Stimulated activated CD4-positive, alpha-beta T cell treated with anti-CD3 and anti-CD28 coated beads, Interleukin-15, amount 100 ng/mL, for 1 hour (primary cell): ENCODE measurements at places on chromosomes 6 and 20.

DNA sequence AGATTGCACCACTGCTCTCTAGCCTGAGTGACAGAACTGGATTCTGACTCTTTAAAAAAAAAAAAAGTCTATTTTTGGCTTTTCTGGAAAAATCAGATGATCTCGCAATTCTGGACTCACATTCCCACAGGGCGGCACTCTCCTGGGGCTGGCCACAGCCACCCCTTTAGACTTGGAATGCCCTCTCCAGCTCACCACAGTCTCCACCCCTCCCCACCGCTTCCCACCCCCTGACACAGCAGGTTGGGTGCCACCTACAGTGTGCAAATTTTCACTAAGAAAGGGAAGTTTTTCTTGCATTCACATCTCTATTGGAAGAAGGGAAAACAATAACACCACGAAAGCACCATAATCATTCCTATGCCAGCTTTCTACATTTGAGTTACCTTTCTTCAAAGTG is 15.4 kb downstream of the PDRG1 start:
- no peak for DNase-seq

DNA sequence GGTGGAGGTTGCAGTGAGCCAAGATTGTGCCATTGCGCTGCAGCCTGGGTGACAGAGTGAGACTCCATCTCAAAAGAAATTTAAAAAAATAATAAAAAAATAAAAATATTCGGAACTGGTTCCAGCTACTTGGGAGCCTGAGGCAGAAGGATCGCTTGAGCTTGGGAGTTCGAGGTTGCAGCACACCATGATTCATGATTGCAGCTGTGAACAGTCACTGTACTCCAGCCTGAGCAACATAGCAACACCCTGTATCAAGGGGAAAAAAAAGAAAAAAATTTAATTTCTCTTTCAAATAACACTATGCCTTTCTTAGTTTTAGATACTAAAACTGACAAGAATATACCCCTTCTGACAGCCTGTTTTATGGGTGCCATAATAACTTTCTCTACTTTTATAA is 10.5 kb downstream of the KDM1B start:
- DNase-seq = no peak

DNA sequence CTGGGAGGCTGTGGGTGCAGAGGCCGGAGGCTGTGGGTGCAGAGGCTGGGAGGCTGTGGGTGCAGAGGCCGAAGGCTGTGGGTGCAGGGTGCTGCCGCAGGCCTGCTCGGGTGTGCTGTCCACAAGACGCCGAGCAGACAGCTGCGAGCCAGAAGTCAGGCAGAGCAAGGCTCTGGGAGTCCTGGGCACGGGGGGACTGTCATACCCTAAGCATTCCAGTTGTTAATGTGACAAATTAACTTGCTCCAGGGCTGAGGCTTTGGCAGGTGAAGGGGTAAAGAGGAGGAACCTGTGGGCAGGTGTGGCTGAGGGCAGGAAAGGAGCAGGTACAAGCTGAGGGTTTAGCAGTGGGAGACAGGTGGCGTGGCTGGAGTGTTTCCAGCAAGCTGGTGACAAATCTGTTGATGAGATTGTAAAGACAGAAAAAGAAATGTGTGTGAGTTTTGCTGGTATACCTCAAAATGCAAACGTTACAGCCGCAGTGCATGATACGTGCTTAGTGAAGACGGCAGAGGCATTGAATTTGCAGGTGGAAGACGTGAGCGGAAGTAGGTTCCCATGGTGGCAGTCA is 14.2 kb upstream of the ADRM1 start:
- no peak for DNase-seq

- no peak for DNase-seq
Measured at GRCh38 chr20:44031781-44032582, 117.3 kb downstream of the TOX2 start.

GRCh38 chr6:1745814-1746213 is 136.1 kb downstream of the FOXC1 start:
- no peak for DNase-seq

- DNase-seq = no peak
Measured at GRCh38 chr20:51118216-51118615, 95.3 kb upstream of the KCNG1 start.

- DNase-seq = no peak
Measured at GRCh38 chr20:43450841-43451799, 6.6 kb upstream of the SRSF6 start.

DNA sequence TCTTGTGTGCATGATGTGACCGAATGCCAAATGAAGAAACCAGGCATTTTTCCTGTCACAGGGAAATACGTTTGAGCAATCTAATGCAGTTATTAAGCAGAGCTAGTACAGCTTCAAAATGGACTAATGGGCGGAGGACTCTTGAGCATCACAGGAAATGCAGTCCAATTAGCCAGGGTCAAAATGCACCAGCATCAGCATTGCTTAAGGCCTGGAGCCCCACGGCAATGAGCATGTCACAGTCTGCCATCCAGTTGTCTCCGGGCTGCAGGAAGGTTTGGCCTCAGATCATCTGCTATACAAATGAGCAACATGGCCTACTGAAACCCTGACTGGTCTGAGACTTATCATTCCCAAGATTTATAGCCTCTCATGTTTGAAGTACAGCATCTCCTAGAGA is 652.1 kb upstream of the SLC35B3 start:
- no peak for DNase-seq

GRCh38 chr6:40932366-40932765 is 106.7 kb downstream of the UNC5CL start:
- no peak for DNase-seq

DNA sequence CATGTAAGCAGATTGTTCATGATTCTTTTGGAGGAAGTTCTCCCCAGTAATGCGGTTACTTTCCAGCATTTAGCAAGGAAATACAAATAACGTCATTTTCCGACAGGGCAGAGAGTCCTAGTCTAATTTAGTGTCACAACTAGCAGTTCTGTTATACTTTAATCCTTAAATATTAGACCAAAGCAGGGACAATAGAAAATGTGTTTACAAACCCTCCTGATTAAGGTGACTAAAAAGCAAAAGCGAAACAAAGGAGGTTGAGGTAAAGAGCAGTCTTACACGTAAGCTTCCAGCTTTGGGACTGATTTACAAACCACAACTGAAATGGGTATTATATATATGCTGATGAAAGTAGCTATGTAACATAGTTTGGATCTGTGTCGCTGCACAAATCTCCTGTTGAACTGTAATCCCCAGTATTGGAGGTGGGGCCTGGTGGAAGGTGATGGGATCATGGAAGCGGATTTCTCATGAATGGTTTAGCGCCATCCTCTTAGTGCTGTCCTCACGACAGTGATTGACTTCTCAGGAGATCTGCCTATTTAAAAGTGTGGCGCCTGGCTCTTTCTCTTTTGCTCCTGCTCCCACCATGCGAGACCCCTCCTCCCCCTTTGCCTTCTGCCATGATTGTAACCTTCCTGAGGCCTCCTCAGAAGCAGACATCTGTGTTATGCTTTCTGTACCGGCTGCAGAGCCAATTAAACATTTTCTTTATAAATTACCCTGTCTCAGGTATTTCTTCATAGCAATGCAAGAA is 81.9 kb downstream of the PLCB1 start:
- DNase-seq = no peak

- DNase-seq = no peak
Measured at GRCh38 chr6:69116658-69117057, 481.6 kb downstream of the ADGRB3 start.

GRCh38 chr6:13526357-13526726 is 38.9 kb upstream of the GFOD1 start:
- DNase-seq = no peak

- DNase-seq = no peak
Measured at GRCh38 chr20:57759724-57760123, 49.9 kb upstream of the PMEPA1 start.

- DNase-seq = no peak
Measured at GRCh38 chr20:49823152-49823847, 10.7 kb downstream of the SLC9A8 start.

DNA sequence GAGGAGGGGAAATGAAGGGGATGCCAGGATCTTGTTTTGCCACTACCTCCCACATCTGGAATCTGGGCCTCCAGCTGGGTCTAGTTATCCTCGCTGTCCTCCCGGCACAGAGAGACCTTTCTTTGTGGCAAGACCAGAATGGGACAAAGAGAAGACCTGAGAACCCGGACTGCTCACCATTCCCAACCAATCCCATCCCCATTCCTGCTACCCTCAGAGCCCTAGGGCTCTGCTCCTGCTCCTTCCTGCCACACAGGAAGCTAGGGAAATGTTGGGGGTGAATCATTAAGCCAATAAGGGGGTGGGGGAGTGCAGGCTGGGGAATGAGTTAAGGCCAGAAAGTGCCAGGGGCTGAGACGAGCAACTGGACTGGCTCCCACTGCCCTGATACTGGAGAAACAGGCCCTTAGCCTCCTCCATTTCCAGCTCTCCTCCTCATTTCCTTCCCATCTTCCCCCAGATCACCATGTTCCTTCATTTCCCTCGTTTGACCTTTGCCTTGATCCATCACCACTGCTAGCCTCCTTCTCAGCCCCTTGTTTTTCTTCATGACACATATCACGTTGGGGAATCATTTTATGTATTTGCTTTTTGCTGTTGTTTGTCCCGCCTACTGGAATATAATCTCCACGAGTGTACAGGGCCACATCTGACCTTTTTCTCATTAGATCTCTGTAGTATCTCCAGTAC is 4.6 kb upstream of the IER3 start:
- DNase-seq = no peak

DNA sequence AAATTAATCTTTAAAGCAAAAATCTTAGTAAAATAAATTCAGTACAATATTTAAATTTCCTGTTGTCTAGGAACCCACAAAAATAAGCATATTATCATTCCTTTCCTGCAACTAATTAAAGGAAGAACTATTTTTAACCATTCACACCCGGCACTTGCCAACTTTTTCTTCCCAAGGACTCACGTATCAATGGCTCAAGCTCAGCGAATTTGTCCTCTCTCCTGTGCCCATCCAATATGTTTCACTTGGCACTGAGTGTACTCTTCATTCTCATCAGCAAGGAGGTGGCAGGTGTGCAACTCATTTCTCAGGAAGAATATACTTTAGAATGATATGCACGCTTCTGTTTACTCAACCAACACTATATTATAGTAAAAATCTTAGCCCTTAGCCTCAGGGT is 419.4 kb downstream of the C6orf118 start:
- DNase-seq = no peak
